ENCODE measurements at places on chromosomes 7 and 10.
A peak's percentile ranks its signal among the peaks of the same experiment; 100 is the strongest.

- DNase-seq, result no peak
Observed at GRCh38 chr10:47067949-47068940, 157.0 kb downstream of the PTPN20 start.

GRCh38 chr10:4828005-4828404 is 2.0 kb downstream of the AKR1E2 start:
- no peak for DNase-seq

DNA sequence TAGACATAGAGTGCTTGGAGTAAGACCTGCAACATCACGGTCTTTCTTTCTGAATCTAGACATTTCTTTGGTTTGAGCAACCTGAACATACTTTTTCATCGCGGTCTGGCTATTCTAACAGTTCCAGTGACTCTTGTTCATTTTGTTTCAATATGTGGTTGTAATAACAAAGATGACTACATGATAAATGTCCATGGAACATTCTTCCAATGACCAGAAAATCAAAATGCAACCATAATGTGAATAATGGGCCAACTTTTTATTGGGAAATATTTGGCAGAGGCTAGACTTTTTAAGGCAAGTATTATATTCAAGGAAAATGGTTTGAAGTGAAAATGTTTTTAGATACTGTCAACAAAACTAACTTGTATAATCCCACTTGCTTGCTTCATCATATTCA is 282.5 kb downstream of the INHBA start:
- DNase-seq, result no peak

GRCh38 chr7:112546723-112547513 is 66.1 kb downstream of the LSMEM1 start:
- DNase-seq, result no peak

DNA sequence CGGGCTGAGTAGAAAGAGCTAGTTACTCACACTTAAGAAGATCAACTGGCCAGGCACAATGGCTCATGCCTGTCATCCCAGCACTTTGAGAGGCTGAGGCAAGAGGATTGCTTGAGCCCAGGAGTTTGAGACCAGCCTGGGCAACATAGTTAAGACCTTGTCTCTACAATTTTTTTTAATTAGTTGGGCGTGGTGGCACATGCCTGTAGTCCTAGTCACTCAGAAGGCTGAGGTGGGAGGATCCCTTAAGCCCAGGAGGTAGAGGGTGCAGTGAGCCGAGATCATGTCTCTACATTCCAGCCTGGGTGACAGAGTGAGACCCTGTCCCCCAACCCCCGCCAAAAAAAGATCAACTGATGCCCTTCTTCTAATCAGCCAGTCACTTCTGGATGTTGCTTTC is 74.6 kb upstream of the ATP6V0A4 start:
- peak; percentile 70 for DNase-seq

DNA sequence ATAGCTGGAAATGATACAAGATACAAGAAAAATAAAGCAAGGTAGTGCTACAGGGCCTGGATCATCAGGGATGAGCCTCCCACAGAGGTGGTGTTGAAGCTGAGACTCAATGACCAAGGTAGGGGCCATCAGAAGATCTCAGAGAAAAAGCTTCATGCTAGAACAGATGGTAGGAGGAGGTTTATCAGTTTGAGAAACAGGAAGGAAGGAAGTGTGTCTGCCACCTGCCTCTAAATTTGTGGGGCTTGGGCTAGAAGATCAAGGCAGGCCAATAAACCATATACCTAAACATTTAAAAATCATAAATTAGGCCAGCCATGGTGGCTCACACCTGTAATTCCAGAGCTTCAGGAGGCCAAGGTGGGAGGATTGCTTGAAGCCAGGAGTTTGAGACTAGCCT is 410.8 kb upstream of the PRKCQ start:
- no peak for DNase-seq

DNA sequence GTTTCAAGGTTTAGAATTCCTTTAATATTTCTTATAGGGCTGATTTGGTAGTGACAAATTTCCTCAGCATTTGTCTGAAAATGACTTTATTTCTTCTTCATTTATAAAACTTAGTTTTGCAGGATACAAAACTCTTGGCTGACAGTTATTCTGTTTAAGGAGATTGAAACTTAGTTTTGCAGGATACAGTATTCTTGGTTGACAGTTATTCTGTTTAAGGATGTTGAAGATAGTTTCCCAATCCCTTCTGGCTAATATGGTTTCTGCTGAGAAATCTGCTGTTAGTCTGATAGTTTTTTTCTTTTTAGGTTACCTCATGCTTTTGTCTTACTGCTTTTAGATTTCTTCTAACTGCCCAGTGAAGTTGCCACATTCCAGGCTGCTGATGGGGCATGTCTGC is 186.8 kb downstream of the ITGB1 start:
- DNase-seq, result no peak

GRCh38 chr7:23654508-23654907 is 25.5 kb upstream of the FAM221A start:
- no peak for DNase-seq

GRCh38 chr7:12625836-12626235 is 55.3 kb downstream of the SCIN start:
- DNase-seq, result no peak

DNA sequence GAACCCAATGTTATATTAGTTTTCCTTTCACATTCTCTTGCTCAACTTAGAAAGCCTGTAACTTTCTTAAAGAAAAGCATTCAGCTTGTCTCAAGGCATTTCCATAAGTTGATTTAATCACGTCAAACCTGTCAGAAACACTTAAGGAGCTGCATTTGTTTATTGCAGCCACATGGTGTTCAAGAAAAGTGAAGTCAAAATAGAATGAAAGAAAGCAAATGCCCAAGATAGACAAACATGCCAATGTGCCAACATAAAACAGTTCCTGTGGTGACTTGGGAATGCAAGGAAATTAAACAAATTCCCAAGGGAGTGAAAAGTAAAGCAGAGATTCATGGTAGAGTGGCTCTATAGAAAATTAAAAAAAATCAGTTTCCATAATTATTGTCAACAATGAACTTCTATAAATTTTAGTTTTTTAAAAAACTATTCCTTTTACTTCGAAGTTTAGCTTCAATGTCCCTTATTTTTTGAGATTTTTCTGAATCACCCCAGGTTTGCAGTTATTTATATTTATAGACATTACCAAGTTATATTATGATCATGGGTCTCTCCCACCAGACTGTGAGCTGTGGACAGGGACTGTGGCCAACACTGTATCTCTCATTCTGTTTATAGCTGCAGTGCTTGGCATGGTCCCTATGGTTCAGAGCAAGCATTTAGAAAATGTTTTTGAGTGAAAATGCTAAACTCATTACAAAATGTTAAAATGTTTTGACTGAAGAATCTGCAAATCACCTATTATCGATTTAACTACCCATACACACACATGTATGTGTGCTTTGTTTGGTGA is 887.4 kb downstream of the REEP3 start:
- DNase-seq, result no peak

DNA sequence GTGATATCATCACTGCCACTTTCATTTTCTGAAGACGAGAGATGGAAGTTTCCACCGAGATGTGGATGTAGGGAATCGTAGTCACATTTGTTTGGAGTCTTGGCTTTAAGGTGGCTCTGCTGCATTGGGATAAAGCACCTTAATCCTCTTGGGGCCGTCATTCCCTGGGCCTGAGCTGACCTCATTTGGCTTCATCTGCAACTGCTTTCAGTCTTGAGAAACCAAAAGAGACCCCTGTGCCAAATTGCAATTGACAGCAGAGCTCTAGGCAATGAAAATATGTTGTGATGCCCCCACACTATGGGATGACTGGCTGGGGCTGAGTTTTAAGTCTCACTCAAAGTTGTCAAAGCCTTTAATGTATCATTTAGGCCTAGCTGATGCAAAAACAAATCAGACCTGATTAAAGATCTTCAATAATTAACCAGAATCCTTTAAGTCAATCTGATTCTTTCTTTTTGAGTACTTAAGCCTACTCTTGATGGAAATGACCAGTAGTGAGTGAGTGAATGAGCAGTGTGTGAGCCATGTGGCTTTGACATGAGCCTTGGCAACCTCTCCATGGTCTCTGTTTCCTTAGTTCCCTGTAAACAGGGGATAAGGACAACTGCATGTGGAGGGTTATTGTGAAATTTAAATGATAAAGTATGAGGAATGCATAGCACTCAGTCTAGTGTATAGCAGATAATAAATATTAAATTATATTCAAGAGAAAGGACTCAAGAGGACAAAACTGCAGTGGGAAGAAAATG is 155.0 kb downstream of the BMPER start:
- DNase-seq, result peak; percentile 82

DNA sequence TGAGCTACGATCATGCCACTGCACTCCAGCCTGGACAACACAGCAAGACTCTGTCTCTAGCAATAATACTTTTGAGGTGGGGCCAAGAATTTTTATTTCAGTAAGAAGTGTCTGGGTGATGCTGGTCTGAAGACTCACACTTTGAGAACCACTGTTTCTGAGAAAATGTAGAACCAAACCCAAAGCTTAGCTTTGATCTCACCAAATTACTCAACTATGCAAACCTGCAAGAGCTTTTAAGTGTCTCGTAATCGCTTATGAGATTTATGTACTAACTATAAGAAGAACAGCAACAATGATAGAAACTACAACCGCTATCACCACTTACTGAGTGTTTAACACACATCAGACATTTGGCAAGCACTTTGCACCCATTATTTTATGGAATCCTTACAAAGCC is 29.5 kb downstream of the APBB1IP start:
- DNase-seq, result peak; percentile 18

All from RCC 7860 (cell line).